ENCODE measurements at places on chromosomes 16 and 17.

- DNase-seq: no peak
These were observed 2.7 kb downstream of the SULT1A1 start for GRCh38 chr16:28607116-28607623.

DNA sequence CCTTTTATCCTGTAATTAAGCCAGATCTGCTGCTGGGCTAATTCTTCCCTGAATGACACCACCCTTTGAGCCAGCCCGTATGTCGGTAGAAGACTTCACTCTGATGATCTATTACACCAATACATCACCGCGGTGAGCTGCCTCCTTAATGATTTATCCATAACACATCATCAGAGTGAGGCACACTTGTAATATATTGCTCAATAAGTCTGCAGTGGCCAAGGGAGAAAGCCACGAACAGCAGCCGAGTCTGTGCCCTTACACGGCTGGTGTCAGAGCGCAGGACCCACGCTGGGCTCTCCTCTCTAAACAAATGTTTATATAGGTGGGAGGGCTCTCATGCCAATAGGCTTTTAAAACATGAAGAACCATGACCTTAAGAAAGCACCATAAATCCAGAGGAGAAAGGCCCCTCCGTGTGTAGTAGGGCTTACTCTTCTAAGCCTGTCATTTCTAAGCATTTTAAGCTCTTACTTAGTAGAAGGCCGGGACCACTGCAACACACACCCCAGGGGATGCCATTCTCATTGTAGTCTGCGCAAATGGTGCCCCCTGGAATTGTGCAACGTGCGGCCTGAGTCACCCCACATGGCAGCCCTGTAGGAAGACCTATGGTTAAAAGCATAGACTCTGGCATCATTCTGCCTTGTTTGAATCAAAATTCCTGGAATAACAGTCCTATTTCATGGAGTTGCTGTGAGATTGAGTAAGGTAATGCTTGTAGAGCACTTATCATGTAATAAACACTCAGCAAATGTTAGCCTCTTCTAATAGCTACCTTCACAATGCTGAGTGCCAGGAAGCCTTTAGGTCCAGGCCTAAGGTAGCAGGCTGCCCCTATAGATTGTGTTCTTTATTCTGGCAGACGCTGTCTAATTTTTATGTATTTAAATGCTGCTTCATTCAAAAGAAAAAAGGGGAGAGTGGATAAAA lies 26.1 kb downstream of the MRPS23 start:
- no peak for DNase-seq

- DNase-seq: no peak
These were observed 6.8 kb downstream of the MTSS2 start for GRCh38 chr16:70678898-70679670.

DNA sequence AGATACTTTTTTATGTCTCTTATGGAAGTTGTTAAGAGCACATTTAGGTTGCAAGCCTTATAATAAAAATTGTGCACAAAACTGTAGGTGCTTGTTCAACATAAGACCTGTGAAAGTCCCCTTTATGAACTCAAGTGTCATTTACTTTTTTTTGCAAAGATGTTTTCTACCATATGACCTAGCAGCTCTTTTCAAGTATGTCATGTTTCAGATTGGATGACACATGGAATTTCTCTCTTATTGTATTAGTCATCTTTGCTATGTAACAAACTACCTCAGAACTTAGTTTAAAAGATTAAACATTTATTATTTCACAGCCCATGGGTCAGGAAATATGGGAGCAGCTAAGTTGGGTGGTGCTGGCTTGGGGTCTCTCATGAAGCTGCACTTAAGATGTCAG lies 57.9 kb downstream of the PHKB start:
- DNase-seq: no peak

DNA sequence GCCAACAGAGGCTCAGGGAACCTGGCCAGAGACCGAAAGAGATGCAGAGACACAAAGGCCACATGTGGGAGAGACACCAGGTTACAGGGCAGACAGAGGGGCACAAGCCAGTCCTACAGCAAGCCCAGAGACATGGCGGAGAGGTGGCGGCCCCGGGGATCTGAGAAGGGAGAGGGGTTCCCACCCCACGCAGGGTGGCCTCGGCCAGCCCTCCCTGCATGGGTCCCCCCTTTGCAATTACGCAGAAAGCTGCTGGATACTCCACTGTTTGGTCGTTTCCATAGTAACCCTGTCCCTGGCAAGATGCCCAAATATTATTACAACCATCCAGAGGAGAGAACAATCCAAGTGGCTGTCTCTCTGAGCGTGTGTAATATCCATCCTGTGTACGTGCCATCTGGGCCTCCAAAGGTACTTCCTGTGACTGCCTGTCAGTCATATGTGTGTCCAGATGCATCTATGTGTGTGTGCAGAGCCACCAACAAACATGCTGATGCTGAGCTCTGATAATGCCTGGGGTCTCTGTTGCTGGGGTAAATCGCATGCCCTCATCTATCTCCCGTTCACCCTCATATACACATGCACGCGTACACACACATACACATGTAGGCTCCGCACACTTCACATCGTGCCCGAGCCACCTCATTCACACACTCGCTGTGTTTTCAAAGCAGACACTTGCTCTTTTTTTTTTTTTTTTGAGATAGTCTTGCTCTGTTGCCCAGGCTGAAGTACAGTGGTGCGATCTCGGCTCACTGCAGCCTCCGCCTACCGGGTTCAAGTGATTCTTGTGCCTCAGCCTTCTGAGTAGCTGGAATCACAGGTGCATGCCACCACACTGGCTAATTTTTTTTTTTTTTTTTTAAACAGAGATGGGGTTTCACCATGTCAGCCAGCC lies 5.5 kb downstream of the PCGF2 start:
- DNase-seq: no peak

- no peak for DNase-seq
These were observed 344.0 kb downstream of the FOXL1 start for GRCh38 chr16:86922311-86922710.

DNA sequence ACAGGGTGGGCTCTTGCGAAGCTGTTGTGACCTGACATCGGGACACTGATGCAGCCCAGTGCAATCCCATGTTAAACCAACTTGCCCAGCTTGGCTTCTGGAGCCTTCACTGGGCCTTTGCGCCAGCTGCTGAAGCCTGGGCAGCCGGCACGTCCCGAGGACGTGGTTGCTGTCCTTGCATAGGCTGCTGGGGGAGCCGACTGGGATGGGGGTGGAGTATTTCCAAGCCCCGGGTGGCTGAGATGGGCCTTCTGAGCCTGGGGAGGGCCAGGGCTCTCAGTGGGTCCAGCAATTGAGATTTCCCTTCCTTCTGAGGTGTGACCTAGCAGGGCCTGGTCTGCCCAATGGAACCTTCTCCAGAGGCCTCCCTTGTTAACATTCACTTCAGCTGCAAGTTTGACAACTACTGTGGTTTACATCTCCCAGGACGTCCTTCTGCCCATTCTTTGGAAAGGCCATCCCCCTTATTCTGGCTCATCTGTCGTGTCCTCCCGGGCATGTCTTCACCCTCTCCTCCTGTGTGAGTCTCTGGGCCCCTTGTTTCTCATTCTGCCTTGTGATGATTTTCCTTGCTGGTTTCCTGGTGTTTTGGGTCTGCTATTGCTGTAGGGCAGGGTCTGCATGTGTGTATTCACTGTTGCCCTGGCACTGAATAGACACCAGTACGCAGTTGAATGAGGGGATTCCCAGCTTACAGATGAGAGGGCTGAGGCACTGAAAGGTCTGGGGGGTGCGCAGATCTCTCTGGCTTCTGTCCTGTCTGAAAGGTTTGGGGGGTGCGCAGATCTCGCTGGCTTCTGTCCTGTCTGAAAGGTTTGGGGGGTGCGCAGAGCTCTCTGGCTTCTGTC lies 34.4 kb downstream of the HAPSTR1 start:
- DNase-seq: no peak

- peak; percentile 69 for DNase-seq
These were observed 1.4 kb downstream of the TFAP4 start for GRCh38 chr16:4271176-4272113.

- DNase-seq: no peak
These were observed 12.2 kb upstream of the TERF2 start for GRCh38 chr16:69397821-69398521.

- no peak for DNase-seq
These were observed 80.0 kb downstream of the USP32 start for GRCh38 chr17:60311936-60312335.

DNA sequence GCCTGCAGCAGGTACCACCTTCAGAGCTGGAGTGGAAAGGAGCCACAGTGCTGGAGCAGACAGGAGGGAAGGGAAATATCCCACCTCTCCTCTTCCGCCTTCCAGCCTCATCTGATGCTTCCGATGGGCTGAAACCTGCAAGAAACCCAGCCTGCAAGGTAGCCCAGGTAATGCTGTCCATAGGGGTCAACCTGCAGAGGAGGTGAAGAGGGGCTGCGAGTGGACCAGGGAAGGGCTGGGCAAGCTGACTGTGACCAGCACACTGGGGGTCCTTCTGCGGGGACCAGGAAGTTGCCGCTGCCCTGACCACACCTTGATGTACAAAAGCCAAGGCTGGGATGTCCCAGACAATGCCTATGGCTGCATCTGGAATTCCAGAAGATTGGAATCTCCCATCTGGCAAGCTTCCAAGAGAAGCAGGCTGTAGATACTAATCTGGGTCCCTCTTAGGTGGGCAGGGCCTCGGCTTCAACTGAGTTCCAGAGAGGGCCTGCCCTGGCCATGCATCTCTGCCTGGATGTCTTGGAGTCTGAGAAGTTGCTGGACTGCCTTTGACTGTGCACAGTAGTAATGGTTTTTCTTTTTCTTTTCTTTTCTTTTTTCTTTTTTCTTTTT lies 5.8 kb downstream of the FOXL1 start:
- no peak for DNase-seq

- DNase-seq: no peak
These were observed 6.7 kb downstream of the BAHCC1 start for GRCh38 chr17:81401723-81402529.

- DNase-seq: no peak
These were observed 25.2 kb upstream of the HYDIN start for GRCh38 chr16:71255721-71256120.

GRCh38 chr17:72253597-72253996 lies 132.8 kb downstream of the SOX9 start:
- no peak for DNase-seq

DNA sequence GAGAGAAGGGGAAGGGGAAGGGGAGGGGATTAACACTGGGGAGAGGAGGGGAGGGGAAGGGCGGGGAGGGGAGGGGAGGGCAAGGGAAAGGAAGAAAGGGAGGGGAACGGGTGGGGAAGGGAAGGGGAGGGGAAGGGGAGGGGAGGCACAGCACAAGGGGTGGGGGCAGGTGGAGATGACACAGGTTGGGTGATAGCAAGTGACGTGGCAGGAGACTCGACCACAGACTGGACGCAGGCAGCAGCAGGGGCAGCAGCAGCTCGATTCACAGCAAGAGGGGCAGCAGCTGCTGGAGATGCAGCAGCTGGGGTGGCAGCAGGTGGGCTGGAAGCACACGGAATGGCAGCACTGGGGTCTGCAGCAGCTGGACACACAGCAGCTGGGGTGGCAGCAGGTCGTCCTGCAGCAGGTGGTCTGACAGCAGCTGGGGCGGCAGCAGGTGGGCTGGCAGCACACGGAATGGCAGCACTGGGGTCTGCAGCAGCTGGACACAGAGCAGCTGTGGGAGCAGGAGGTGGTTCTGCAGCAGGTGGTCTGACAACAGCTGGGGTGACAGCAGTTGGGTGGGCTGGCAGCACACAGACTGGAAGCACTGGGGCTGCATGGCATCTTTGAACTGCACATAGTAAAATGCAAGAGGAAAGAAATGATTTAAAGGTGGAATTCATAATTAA lies at the start of gene KRTAP4-16:
TSS of gene KRTAP4-16 (minus strand) at position 624 of the 674 bp plus-strand sequence. CDS start at position 624, 0 bp downstream.
- DNase-seq: no peak

DNA sequence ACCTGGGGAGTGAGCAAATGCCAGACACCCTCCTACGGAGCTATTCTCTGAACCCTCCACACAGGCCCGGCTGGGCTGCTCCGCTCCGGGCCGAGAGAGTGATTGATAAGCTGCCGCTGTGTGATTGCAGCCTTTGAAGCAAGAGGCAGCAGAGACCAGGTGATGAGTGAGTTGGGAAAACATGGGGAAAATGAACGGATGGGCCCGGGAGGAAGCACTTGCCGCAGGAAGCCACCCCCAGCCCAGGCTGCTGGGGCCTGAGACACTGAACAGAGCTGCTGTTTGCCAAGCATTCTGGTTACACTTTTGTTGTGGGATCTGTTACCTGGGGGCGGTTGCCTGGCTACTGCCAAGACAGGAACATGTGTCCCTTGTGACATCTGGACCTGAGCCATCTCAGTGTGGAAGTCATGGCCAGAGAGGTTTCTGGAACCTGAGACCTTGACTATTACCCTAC lies 46.4 kb upstream of the KLHDC4 start:
- DNase-seq: no peak

GRCh38 chr17:45150911-45151809 lies 2.9 kb downstream of the HEXIM1 start:
- DNase-seq: no peak

DNA sequence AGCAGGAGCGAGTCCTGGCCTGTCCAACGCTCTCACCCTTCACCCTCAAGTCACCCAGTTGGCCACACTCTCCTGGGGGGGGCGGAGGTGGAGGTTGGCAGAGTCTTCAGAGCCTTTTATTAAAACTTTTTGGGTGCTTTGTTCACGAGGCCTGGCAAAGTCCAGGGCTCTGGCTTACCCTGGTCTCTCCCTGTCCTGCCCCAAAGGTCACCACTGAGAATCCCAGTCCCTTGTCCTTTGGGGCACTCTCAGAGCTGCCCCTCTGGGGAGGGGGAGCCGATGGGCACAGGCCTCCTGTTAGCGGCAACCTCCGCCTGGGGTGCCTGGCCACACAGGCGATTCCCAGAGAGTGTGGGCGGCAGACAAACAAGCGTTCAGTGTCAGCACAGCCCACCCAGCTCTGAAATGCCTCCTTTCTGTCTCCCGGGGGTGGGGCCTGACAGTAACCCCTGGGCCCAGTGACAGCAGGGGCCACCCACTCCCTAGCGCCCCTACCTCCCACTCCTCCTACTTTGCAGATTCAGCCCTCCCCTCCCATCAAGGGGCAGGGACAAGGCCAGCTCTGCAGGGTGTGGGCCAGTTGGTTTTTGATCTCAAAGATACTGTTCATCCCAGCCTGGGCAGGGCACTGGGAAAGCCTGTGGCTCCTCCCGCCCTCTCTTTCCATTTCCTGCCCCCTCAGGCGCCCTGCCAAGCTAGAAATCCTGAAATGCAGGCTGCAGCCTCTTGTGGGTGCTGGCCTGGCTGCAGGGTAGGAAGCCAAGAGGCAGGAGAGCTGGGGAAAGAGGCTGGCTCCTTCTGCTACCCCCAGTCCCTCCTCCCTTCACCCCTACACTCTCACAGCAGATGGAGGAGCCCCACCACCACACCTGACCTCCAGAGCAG lies 36.6 kb upstream of the EMP2 start:
- no peak for DNase-seq
